ENCODE measurements at places on chromosomes 7 and 10.
A peak's percentile ranks its signal among the peaks of the same experiment; 100 is the strongest.

GRCh38 chr10:123870260-123870659, 21.3 kb downstream of the CPXM2 start:
- no peak for DNase-seq

DNA sequence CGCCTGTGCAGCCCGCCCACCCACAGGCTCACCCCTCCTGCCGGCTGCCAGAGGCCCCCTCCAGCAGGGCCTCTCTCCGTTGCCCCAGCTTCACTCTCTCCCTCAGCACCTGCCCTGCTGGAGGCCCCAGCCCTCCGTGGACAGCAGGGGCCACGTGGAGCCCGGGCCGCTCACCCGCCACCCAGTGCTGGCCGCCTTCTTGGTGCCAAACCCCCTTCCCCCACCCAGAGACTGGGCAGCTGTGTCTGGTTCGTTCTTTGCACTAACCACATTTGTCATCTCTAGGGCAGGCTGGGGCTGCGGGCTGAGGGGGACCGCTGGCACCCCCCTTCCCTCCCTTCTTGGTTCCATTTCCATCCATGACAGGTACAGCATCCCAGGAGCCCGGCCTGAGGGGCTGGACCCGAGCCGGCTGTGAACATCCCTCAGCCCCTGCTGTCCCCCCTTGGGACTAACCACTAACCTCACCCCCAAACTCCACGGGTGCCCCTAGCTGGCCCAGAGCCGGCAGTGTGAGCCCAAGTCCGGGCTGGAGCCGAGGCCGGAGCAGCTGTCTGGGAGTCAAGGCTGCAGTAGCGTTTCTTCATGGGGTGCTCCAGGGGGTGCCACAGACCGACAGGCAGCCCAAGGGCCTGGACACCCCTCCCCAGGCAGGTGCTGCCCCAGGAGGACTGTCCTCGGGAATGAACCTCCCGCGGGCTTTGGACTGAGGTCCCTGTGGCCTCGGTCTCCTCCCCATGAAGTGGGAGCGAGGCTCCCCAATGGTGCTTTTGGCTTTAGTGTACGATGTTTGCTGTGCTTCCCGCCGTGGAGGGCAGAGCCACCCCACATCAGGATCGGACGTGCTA, 25.5 kb upstream of the AMZ1 start:
- no peak for DNase-seq

GRCh38 chr7:214410-215212, 22.2 kb downstream of the FAM20C start:
- DNase-seq: no peak

DNA sequence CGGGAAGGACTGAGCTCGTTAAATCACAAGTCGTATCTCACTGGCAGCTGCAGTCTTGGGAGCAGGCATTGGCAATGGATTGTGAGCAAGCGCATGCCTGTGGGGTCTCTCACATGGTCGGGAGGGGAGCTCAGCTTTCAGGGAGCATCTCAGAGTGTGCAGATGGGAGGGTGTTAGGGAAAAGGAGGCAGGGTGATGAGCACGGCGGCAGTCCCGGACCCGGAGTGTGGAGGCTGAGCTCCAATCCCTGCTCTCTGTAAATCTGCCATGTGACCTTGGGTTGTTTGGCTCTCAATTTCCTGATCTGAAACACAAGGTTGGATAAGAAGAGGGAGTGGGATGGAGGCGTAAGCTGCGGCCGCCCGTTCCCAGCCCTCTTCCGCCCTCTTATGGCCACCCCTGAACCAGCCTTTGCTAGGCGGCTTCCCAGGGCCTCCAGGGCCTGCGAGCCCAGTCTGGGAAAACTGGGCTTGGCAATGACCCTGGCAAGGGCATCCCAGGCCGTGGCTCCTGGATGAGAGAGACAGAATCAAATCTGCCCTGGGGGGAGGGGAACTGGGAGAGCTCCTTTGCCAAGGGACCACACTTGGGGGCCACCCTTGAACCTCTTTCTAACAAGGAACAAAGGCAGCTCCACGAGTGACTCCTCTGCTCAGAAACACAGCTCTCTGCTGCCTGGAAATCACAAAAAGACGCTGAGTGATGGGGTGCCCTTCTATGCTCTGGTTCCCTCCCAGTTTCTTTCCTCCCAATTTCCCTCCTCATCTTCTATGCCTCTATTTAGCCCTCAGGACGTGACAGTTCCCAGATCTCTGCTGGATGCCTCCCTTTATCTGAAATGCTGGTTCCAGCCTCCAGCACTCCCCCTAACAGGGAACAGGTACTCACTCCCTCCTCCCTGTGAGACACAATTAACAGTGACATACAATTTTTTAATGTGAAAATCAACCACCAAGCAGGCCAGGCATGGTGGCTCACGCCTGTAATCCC, 41.7 kb upstream of the LOXL4 start:
- DNase-seq: peak; percentile 5

DNA sequence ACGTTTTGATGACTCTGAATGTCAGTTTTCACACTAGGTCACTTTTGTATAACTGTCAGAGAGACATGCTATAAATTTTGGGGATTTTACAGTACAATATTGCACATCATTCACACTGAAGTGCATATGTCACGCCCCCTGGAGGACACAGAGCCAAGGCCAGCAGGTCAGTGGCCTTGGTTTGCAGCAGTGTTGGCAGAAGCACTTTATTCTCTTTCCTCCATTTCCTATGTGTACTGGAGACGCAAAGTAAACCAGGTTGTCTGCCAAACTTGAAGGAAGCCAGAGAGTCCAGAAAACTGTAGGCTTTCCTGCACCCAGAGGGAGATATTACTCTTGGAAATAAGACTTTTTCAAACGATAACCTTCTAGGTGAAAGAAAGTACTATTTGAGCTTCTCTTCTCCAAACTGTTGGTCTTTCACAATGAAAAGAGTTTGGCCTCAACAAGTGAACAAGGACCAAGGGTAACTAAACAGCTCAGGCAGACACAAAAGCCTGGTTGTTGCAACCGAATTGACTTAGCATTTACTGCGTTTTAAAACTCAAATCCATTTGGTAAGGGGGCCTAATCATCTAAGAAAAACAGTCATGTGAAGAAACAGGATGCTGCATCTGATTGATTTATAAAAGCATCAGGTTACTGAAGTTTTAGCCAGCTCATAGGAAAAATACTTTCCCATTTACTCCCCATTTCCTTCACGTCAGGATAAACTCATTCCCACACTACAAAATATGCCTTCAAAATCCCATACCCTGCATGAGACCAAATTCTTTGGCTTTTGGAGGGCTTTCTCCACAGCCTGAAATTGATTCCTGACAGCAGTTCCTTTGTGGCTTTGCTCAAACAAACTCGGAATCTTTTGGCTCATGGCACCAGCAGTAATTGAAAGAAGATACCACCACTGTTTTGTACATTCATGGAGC, 83.0 kb upstream of the SEC61G start:
- no peak for DNase-seq

DNA sequence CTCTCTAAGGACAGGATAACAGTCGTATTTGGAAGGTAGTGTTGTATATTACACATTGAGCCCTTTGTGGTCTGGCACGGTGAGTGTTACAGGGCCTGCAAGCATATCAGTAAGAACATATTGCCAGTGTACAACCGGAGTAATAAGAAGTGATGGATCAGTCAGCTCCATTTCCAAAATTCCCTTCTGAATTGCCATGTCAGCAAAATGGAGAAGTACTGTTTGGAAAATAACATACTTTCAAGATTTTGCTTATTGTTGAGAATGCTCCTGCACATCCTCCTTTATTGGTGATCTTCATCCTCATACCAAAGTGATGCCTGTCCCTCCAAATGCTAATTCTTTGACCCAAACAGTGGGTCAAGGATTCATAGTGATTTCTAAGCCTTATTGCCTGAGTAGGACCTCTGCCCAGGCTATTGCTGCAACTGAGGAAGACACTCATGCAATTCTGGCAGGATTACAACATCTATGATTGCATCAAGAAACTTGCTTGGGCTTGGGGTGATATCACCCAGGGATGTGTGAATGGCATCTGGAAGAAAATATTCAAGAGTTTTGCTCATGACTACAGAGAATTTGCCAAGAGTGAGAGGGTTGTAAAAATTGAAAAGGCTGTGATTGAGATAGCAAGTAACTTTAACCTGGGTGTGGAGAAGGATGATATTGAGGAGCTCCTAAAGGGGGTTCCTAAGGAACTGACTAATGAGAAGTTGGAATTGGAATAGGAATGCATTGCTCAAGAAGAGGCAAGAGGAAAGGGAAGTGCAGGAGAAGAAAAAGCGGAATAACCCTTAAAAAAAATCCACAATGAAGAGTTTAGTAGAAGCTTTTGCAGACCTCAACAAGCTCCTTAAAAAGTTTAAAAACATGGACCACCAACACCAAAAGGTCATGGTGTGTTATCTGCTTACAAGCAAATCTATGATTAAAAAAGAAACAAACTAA, 452.2 kb upstream of the SORCS1 start:
- DNase-seq: no peak

DNA sequence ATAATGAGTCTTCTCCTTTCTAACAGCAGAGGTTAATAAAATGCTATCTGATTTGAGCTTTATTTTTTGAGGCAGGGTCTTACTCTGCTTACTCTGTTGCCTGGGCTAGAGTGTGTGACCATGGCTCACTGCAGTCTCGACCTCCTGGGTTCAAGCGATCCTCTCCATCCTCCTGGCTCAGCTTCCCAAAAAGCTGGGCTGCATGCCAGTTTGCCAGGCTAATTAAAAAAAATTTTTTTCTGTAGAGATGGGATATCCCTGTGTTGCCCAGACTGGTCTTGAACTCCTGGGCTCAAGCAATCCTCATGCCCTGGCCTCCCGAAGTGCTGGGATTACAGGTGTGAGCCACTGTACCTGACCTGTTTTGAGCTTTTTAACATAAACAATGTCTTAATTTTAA, 56.7 kb downstream of the SCD start:
- DNase-seq: no peak

DNA sequence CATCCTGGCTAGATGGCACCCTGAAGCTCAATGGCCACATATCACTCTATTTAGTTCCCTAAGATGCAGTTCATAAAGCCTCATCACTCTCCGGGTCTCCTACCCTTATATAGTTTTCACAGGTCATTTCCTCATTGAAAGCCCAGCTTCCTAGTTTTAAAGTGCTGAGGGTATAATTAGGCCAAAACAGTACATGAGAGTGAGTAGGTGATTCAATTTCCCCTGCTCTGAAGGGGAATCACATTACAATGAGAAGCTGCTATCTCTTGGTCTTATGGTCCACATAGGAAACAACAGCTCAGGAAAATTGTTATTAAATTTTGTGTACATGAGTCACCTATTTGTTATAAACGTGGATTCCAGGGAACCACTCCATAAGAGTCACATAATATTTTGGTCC, 162.0 kb downstream of the SEMA3E start:
- DNase-seq: no peak

- no peak for DNase-seq
Observed at GRCh38 chr7:36138209-36138608, 14.8 kb upstream of the EEPD1 start.

DNA sequence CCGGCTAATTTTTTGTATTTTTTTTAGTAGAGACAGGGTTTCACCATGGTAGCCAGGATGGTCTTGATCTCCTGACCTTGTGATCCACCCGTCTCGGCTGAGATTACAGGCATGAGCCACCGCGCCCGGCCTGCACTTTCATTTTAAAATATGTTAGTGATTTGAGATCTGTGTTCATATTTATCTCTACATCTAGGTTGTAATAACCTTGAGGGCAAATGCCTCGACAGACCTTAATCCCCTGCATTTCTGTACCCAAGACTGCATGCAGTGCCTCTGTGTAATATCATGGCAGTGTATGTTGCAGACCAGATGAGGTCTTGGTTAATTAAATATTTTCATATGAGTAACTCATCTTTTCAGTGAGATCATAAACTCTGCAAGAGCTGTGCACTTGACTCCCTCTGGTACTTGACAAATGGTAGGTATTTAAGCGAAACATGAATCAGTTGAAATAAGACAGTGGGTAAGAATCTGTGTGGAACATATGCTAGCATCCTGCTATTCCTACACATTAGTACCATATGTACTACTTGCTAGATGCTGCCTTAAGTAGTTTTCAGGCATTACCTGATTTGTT, 673.9 kb upstream of the ANKRD30A start:
- DNase-seq: no peak

GRCh38 chr7:5082806-5083205, 37.1 kb downstream of the RBAK start:
- no peak for DNase-seq

- DNase-seq: no peak
Observed at GRCh38 chr10:101906586-101907183, 63.1 kb upstream of the KCNIP2 start.

DNA sequence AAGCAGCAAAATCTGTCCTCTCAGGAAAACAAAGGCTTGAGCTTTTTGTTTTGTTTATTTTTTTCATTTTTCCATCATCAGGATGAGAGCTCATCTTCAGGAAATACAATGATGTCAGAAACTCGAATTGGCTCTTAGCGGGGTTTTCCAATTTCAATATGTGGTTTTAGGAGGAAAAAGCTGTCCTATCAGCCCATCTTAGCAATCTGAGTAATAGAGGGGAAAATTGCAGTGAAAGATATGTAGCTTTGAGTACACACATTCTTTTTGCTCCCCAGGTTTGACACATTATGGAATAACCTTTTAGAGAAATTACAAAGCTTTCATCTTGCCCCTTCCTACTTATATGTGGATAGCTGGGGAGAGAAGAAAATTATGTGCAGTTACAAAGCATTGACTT, 113.6 kb upstream of the MYO3A start:
- no peak for DNase-seq

- no peak for DNase-seq
Observed at GRCh38 chr7:2523461-2523936, 3.9 kb downstream of the LFNG start.
